ENCODE measurements at places on chromosomes 6 and 20.

DNA sequence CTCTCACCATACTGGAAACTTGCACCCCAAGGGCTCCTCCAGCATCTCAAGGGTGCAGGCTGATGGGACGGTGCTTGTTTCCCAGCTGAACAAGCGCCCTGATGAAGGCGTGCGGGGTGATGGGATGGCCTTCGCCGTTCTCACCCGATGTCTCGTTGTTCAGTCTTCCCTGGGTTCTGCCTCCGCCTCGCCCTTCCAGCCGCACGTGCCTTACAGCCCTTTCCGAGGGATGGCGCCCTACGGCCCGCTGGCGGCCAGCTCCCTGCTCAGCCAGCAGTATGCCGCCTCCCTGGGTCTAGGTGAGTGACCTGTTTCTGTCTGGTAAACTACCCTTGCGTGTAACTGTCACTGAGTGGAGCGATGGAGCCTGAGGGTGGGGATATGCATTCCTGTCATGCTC is 3.9 kb downstream of the LSM14B start:
- DNase-seq, result no peak

DNA sequence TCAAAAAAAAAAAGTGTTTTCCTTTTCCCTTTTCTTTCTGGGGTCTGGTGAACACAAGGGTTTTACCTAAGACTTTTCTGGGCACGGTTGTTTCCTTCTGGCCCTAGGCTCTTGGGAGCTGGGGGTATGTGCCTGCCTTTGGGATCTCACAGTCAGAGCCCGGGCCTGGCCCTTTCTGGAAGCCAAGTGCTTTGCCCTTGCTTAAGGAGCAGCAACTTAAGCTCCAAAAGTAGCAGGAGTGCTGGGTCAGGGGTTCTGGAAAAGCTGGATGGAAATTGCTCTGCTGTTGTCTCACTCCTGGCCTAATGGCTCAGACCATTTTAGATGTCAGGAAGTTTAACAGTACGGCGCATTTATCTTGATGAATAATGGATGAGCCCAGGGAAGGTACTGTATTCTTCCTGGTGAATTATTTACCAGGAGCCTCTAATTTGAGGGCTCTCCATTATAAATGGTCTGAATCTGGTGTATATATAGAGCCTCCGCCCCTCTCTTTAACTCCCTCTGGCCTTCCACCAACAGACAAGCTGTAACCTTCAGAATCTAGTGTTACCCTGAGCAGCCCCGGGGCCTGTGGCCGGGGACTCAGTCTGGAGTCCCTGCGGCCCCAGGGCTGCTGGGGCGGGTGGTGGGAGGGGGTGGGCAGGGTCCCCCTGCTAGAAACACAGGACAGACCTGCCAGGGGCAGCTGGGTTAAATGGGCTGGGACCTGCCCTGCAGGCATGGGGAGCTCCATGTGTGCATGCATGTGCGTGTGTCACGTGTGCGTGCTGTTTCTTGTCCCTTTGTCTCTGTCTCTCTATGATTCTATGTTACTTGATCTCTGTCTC is 37.5 kb downstream of the PTK7 start:
- DNase-seq, result no peak

DNA sequence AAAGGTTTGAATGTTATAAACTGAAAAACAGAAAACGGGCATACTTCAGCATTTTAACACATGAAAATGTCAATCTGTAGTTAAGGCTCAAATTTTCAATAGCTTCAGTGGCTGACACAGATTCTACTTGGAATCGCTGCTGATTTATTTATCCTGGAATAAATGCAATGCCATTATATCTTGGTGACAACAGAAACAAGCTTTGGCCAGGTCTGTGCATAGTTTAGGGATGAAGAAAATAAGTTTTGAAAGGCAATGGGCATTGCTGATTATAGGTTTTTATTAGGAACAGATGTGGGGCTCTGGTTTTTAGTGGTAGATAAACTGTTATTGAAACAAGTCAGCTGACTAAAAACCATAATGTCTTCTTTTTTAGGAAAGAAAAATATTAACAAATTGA is 96.8 kb upstream of the SOX4 start:
- DNase-seq, result no peak

- DNase-seq, result no peak
Observed at GRCh38 chr20:58918621-58919020, 62.4 kb upstream of the NELFCD start.

DNA sequence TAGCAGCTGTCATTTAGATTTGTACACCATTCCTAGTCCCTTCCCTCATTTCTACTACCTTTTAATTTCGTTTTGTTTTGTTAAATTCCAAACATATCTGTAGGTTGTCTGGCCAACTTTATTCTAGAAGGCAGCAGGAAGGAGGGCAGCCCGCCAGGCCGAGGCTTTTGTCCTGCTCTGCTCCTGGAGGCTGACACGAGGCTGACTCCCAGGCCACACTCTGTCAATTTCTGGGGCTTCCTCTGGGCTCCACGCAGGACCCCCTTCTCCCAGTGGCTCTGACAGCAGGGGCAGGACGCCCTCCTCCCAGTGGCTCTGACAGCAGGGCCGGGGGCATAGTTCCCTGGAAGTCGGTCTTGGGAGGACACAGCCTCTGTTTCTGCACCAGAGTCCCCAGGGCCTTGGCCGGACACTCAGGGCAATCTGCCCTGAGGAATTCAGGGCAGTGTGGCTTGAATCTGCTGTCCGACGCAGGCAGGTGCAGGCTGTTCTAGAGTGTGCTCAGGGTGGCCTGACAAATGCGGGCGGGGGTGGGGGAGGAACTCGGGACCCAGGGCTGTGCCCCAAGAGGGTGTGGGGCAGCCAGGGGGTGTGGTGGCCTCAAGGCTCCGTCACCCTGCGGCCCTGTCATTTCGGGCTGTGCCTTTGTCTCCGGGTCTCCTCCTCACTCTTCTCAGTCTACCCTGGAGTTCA is 11.8 kb downstream of the SMOC2 start:
- DNase-seq, result no peak

- no peak for DNase-seq
Observed at GRCh38 chr6:126312013-126312665, 27.8 kb upstream of the CENPW start.

DNA sequence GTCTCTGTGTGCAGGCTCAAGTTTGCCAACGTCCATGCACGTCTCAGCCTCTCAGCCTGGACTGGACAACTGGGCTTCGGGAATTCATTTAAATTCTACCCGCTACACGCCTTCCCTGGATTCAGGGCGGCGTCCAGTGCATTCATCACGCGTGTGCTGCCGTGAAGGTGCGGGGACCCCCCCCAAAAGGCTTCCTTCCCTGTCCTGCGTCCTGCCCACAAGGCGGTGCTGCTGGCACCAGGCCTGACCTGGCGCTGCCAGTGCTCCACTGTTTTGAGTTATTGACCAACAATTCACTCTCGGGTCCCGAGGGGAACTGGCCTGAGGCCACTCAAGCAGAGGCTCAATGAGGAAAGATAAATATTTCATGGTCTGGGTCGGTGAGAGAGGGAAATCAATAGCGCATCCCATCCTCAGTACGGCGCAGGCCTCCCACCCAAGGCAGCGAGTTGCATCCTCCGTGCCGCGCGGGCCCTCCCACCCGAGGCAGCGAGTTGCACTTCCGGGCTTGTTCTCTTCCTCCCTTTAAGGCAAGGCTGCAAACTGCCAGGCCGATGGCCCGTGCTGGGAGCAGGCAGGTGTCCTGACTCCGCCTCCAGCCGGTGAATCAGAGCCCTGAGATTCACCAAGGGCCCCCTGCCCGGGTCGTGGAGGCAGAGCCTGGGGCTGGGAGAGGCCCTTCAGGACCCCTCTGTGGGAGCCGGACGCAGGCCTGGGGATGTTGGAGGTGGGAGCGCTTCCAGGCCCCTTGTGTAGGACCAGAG is 22.8 kb upstream of the BHLHE23 start:
- no peak for DNase-seq

GRCh38 chr20:50370036-50370566 is 140.1 kb upstream of the PTPN1 start:
- DNase-seq, result no peak

- no peak for DNase-seq
Observed at GRCh38 chr6:165663377-165663735, 315 bp upstream of the PDE10A start.

- no peak for DNase-seq
Observed at GRCh38 chr20:62155428-62156253, 12.1 kb downstream of the SS18L1 start.

GRCh38 chr20:59455402-59456341 is 148.7 kb upstream of the PHACTR3 start:
- DNase-seq, result no peak

- DNase-seq, result no peak
Observed at GRCh38 chr6:146292506-146292905, 251.1 kb upstream of the RAB32 start.

DNA sequence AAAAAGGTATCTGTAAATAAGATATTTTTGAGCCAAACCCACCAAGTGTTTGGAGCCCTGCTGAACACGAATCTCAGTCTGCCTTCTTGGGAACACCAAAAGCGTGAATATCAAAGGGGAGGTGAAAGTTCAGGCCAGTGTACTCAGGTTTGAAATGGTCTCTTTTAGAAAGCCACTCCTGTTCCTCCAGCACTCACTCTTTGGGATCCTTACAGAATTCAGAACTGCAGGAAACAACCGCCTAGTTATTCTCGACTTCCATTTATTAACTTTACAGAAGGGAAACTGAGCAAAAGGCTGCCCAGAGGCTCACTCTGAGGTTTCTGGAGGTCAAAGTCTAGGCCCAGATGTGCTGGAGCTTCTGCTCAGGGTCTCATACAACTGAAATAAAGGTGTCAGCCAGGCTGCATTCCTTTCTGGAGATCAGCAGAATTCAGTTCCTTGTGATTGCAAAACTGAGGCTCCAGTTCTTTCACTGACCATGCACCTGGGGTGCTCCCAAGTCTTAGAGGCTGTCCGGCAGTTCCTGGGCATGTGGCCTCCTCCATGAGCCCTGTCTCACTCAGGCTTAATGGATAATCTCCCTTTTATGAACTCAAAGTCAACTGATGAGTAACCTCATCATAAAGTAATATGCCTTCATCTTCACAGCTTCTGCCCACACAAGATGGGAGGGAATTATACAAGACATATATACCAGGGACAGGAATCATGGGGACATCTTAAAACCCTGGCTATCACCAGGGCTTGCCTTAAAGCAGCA is 65.5 kb upstream of the TNFAIP3 start:
- no peak for DNase-seq

GRCh38 chr6:36727505-36728021 is 29.9 kb downstream of the RAB44 start:
- no peak for DNase-seq

- DNase-seq, result no peak
Observed at GRCh38 chr20:23200413-23200812, 114.3 kb upstream of the CD93 start.

GRCh38 chr20:38874460-38875174 is 51.6 kb upstream of the FAM83D start:
- no peak for DNase-seq

DNA sequence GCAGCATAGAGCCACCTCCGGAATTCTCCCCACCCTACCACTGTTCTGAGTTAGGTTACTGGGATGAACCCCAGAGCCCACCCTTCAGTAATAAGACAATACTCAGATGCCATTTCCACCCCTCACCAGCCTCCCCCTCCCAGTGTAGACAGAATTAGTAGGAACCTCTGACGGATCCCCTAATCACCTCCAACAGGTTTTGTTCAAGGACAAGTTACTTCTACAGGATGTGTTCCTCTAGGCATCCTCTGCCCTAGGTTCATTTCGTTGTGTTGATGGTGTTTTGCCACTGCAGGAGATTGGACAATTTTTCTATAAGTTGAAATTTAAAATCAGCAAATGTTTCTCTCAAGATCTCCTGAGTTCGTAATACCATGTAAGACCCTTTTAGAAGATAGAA is 22.8 kb downstream of the PLEKHG1 start:
- no peak for DNase-seq

- no peak for DNase-seq
Observed at GRCh38 chr6:112335736-112336135, 11.4 kb upstream of the RFPL4B start.

- no peak for DNase-seq
Observed at GRCh38 chr6:24743944-24744335, 25.0 kb upstream of the C6orf62 start.

DNA sequence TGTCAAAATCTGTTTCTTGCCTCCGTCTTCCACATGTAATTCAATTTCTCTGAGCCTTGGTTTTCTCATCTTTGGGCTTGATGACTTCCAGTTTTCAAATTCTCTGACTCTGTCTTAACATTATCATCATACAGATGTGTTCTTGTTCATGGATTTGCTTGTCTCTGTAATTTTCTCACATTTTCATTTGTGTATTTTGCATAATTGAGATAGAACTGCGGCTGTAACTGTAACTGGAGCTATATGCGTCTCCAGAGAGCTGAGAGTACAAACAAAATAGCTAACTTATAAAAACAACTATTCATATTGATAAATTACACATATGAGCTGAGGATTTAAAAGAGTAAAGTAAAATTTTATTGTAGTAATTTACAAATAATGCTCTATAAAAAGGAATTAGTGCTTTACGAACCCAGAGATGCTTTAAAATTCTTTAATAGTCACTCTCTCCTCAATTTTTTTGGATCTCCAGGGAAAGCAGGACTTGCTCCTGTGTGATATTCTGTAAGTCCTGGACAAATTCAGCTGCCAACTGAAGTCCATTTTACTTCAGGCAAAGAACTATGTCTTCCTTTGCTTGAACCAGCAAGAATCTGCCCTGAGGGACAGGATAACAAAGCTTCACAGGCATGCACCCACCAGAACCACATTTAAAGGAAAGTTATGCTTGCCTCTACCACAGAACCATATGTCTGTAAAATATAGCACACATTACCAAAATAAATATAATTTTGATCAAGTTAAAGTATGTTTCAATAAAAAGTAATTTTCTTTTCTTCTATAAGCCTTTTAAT is 288.3 kb downstream of the KHDC1L start:
- no peak for DNase-seq

DNA sequence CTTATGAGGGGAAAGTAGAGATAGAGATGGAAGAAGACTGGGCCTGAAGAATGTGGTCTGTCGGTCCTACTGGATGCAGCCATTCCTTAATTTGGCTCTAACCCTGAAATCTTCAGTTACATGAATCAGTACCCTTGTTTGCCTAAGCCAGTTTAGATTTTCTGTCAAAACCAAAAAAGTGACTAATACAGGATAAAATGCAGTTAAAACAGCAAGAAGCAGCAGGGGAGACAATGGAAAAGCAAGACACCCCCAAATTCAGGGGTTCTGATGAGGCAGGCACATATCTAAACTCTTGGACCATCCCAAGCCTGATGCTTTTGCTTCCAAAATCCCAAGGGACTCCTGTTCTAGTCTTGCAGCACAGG is 17.4 kb upstream of the UBE2V1 start:
- DNase-seq, result no peak

GRCh38 chr6:153237670-153238069 is 106.6 kb upstream of the RGS17 start:
- no peak for DNase-seq

- no peak for DNase-seq
Observed at GRCh38 chr20:2984956-2985661, 58.3 kb upstream of the GNRH2 start.

- no peak for DNase-seq
Observed at GRCh38 chr6:113862112-113862511, 5.0 kb downstream of the MARCKS start.

- no peak for DNase-seq
Observed at GRCh38 chr6:42744351-42744893, 1.5 kb downstream of the TBCC start.

GRCh38 chr20:31440012-31440659 is at the start of gene DEFB123:
TSS of gene DEFB123 (plus strand) at chr20:31440632. CDS start at chr20:31440699, 67 bp downstream.
- no peak for DNase-seq

GRCh38 chr6:85749236-85749635 is 106.5 kb upstream of the SYNCRIP start:
- no peak for DNase-seq

- no peak for DNase-seq
Observed at GRCh38 chr6:17525637-17526036, 74.5 kb upstream of the FAM8A1 start.

Data from activated CD4-positive, alpha-beta T cell treated with anti-CD3 and anti-CD28 coated beads for 1 hour (primary cell).